ENCODE measurements at places on chromosomes 1 and 21.

DNA sequence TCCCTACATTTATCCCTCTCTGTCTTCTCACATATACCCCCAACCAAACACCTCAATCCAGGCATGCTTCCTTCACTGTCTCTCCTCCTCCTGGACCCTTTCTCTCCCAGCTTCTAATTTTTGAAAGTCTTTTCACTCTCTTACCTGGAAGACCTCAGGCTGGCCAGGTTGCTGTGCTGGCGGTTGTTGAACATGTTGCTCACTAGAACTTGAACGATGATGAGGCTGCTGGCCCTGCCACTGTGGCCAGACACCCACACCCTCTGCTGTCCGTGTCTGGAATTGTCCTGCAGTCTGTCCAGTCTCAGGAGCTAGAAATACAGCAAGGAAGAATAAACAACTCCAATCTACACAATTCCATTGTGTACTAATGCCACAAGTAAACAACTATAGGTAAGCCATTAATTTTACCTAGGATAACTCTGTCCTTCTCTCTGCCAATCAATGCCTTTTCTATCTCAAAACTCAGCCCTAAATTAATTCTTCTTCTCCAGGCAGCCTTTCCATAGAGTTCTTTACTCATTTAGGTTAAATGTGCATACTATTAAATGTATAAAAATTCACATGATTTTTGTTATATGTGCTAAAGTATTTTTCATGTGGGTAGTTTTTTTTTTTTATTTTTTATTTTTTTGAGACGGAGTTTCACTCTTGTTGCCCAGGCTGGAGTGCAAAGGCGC is 5.1 kb upstream of the CTSK start:
- DNase-seq: peak; percentile 45

DNA sequence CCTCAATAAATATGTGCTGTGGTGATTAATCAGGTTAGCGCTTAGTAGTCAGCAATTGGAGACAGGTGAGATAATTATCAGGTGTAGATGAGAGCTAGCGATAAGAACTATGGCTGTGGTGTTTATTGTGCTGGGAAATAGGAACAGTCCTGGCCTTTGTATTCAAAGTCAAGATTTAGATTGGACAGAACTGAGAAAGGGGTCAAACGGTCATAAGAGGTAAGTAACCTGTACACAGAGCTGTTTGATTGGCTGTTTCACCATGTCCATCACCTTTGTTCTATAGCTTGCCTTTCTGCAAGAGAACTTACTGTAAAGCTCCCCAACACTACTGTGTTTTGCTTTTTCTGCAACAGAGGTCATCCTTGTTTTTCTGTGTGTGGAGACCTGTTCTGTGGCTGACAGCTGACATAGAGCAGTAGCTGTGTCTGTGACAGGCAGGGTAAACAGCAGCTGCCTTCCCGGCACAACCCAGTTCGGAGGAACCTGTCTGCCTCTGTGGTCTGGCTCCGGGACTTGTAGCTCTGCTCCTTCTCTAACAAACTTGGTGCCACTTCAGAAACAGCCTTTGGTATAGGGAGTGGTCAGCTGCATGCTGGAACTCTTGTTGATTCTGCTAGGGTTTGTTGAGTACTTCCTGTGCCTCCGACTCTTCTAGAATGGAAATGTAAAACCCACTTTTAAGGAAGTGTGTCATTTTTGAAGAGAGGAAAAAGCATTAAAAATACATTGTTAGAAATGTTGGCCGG is 21.1 kb upstream of the CDC42 start:
- no peak for DNase-seq

GRCh38 chr1:105359457-105359856 is 1609.8 kb downstream of the AMY1C start:
- DNase-seq: no peak

DNA sequence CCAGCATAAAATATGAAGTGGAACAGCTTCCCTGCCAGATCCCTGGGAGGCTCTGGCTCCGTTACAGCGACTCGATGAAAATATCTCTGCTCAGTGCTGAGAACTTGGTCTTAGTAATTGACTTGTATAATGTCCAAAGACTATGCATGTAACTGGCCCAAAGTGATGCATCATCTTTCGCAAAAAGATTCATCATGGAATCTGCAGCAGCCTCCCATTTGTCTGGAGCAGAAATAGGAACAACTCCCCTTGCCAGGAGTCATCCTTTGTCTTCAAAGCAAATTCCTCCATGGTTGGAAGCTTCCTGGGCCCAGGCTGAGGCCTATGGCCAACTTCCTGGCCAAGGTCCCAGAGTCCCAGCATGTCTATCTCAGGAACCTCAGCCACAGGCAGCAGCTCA is 16.9 kb upstream of the SLC6A17 start:
- no peak for DNase-seq

GRCh38 chr1:212091438-212092121 is 56.0 kb downstream of the DTL start:
- no peak for DNase-seq

- DNase-seq: no peak
These were observed 416.0 kb downstream of the PRDM2 start for GRCh38 chr1:14115976-14116375.

- DNase-seq: no peak
These were observed 839.9 kb downstream of the USP25 start for GRCh38 chr21:16569679-16570078.

- no peak for DNase-seq
These were observed 136.8 kb downstream of the RUNX1 start for GRCh38 chr21:34912022-34912945.
